Naive B cell (primary cell): ENCODE measurements at places on chromosomes 16 and 17. TPM values are rescaled to one million over a fixed set of nuclear protein-coding genes. Genes with fewer than 3 reads are reported as not detected.
A peak's percentile ranks its signal among the peaks of the same experiment; 100 is the strongest.

DNA sequence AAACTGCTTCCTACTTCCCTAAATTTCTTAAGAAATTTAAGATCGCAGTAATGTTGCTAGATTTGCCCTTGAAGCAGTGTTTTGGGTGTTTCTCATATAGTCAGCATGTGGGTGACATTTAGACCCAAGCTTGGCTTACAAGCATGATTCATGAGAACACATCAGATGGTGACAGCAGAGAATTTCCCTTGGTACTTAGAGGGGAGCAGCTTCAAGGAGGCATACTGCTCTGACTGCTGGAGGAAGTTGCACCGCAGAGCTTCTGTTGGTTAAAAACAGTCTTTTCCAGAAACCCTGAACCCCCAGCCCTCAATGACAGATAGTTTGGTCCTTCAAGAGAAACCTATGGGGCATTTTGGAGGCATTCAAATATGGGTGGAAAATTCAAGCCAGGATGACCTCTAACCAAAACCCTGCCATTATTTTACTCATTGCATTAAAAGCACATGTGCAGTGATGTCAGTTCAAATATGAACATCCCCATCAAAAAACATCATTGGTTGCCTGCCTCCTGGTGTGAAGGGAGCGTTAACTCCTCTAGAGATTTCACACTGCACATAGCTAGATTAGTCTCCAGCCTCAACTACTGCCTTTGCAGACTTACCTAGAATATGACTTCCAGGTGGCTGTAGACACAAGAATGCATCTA lies 201.5 kb upstream of the CACNG5 start:
- no peak overlapping the region for H3K4me3 ChIP-seq
- H3K27ac ChIP-seq: no peak overlapping the region
- no peak for DNase-seq
- no peaks in the 10 kb centered on the region for H3K4me1 ChIP-seq
- peaks cover 18% of the 10 kb centered on the region for H3K27me3 ChIP-seq

DNA sequence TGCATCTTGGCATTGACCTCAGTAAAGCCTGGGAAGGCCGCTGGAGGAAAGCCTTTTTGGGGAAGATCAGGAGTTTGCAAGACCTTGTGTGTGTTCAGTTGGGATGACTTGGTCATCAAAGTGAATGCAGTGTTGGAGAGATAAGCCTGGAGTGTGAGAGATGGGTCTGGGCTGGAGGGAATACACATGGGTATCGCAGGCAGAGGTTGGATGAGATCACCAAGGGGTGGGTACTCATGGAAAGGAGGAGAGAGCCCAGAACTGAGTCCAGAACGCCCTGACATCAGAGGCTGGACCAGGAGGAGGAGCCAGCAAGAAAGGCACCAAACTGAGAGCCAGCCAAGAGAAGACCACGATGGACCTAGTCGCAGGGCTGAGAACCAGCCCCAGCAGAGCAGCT lies 35.2 kb downstream of the SDK2 start:
- H3K36me3 ChIP-seq: peaks cover 10% of the 10 kb centered on the region
- no peaks in the 10 kb centered on the region for H3K27me3 ChIP-seq
- DNase-seq: no peak
- no peak overlapping the region for H3K4me3 ChIP-seq
- H3K27ac ChIP-seq: peak overlapping the region; percentile 66

Gene ITGAX
- polyA plus RNA-seq: 1.0 TPM

Gene SCNN1G
- not detected for polyA plus RNA-seq

DNA sequence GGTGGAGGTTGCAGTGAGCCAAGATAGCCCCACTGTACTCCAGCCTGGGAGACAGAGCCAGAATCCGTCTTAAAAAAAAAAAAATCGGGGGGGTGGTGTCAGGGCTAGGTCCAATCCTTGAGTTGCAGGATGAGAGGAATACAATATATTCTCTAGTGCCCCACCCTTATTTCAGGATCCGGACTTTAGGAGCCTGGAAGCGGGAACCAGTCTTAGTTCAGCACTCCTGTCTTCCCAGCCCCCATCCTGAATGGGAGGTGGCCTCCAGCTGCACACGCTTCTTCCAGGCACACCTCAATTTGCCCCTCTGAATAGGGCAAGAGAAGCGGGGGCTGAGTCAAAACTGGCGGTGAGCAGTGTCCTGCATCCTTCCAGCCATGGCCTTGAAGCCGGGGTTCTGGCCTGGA lies 1.6 kb downstream of the FHOD1 start:
- H3K4me1 ChIP-seq: peaks cover 47% of the 10 kb centered on the region
- H3K4me3 ChIP-seq: peak overlapping the region; percentile 77

GRCh38 chr16:66717776-66718175 lies 21.2 kb upstream of the CMTM4 start:
- peaks cover under 1% of the 10 kb centered on the region for H3K27me3 ChIP-seq
- DNase-seq: no peak
- no peaks in the 10 kb centered on the region for H3K4me1 ChIP-seq
- no peak overlapping the region for H3K4me3 ChIP-seq
- no peak overlapping the region for H3K27ac ChIP-seq
- no peaks in the 10 kb centered on the region for H3K36me3 ChIP-seq

GRCh38 chr16:13997933-13998332 lies 73.2 kb upstream of the MRTFB start:
- peak overlapping the region; percentile 88 for H3K27ac ChIP-seq
- H3K36me3 ChIP-seq: no peaks in the 10 kb centered on the region
- H3K4me1 ChIP-seq: peaks cover 58% of the 10 kb centered on the region
- H3K27me3 ChIP-seq: no peaks in the 10 kb centered on the region
- DNase-seq: peak; percentile 32

DNA sequence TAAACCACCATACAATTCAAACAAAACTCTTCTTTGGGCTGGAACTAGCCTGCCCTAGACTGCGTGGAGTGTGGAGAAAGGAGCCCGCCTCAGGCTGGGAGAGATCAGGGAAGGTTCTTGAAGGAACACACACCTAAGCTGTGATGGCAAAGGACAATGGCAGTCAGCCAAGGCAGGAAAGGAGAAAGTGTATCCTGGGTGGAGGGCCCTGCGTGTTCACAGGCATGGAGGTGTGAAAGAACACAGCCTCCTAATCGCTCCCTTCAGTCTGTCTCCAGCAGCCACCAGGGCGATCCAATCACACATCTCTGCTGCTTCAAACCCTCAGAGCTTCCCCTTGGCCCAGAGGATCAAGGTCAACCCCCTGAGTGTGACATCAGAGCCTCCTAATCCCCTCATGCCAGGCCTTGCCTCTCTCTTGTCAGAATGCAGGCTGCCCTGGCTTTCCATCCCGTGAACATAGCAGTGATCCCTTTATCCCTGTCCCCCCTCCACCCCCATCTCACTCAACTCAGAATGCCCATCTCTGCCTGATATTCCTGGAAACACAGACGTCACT lies 173.0 kb downstream of the KATNIP start:
- DNase-seq: no peak
- H3K4me3 ChIP-seq: no peak overlapping the region
- no peaks in the 10 kb centered on the region for H3K4me1 ChIP-seq
- H3K27me3 ChIP-seq: no peaks in the 10 kb centered on the region

Gene TCAP
- polyA plus RNA-seq: not detected

GRCh38 chr17:47866941-47867340 lies 16.0 kb upstream of the SP6 start:
- DNase-seq: no peak
- peaks cover 3% of the 10 kb centered on the region for H3K4me1 ChIP-seq
- H3K27ac ChIP-seq: no peak overlapping the region

GRCh38 chr17:13690806-13691205 lies 89.1 kb upstream of the HS3ST3A1 start:
- no peak for DNase-seq
- H3K4me1 ChIP-seq: no peaks in the 10 kb centered on the region
- H3K27ac ChIP-seq: no peak overlapping the region
- peaks cover 13% of the 10 kb centered on the region for H3K27me3 ChIP-seq
- H3K36me3 ChIP-seq: no peaks in the 10 kb centered on the region

GRCh38 chr16:30377050-30377811 lies 2.6 kb downstream of the MYL11 start:
- no peaks in the 10 kb centered on the region for H3K36me3 ChIP-seq
- peak overlapping the region; percentile 99 for H3K4me3 ChIP-seq
- no peaks in the 10 kb centered on the region for H3K27me3 ChIP-seq
- H3K4me1 ChIP-seq: peaks cover 52% of the 10 kb centered on the region

GRCh38 chr17:39014044-39014794 lies 47.0 kb upstream of the FBXO47 start:
- no peak overlapping the region for H3K4me3 ChIP-seq
- H3K27ac ChIP-seq: no peak overlapping the region
- no peak for DNase-seq
- no peaks in the 10 kb centered on the region for H3K36me3 ChIP-seq
- no peaks in the 10 kb centered on the region for H3K4me1 ChIP-seq

- H3K27me3 ChIP-seq: no peaks in the 10 kb centered on the region
- H3K4me3 ChIP-seq: no peak overlapping the region
- H3K4me1 ChIP-seq: peaks cover 8% of the 10 kb centered on the region
- H3K36me3 ChIP-seq: no peaks in the 10 kb centered on the region
These were observed 67.2 kb downstream of the USP22 start for GRCh38 chr17:20975566-20975965.

DNA sequence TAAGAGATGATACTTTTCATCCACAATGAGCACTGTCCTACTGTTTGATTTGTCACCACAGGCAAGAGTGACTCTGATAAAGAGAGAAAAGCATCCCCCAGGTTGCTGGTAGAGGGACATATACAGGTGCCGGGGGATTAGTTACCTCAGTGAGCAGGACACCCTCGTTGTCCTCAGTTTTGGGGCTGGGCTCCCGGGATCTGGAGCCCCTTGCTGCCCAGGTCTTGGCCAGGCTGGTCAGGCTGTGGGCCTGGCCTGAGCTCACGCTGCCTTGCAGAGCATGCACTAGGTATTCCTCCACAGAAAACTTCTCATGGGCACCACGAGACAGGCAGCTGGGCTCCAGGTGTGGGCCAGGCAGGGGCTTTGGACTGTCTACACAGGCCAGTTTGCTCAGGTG lies 24.4 kb upstream of the SPATA32 start:
- H3K27me3 ChIP-seq: no peaks in the 10 kb centered on the region
- peaks cover 25% of the 10 kb centered on the region for H3K4me1 ChIP-seq
- peaks cover 9% of the 10 kb centered on the region for H3K36me3 ChIP-seq
- no peak overlapping the region for H3K4me3 ChIP-seq
- peak overlapping the region; percentile 47 for H3K27ac ChIP-seq

Gene C17orf107
- polyA plus RNA-seq: not detected

Gene VASN
- polyA plus RNA-seq: 0.13 TPM

DNA sequence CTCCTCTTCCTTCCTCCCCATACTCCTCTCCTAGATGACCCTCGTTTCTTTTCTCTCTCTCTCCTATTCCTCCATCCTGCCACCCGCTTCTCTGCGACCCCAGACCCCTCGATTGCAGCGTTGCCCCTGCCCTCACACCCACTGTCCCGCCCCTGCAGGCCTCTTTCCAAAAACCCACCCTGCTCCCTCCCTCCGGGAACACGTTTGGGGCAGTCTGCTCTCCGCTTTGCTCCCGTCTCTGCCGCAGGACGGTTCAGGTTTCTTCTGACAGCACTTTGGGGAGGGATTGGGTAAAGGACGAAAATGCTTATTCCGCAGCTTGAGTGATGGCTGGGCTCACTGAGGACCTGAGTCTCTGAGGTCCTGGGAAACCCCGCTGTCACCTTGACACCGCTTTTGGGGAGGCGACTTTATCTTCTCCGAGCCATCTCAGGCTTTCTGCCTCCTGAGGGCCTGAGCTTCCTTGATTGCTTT lies 690 bp downstream of the NDE1 start:
- no peak for DNase-seq
- no peaks in the 10 kb centered on the region for H3K27me3 ChIP-seq
- H3K27ac ChIP-seq: peak overlapping the region; percentile 99
- peaks cover 10% of the 10 kb centered on the region for H3K4me1 ChIP-seq

DNA sequence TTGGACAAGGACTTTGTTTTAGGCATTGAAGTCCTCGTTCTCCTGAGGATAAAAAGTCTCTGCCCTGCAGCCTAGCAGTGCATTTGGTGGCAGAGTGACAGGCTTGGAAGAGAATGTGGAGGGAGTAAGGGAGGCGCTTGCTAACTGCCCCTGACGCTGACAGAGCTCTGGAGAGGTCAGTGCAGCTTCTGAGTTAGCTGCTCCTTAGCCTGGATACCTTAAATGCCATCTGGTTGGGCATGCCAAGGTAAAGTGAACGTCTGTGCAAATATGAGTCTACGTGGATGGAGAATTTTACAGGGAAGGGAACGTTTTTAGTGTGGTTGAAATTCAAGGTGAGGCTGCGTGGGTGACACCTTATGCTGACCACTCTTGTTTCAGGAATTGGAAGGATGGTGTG lies 44.4 kb downstream of the SEC14L1 start:
- H3K4me3 ChIP-seq: no peak overlapping the region
- no peak for DNase-seq
- H3K27ac ChIP-seq: no peak overlapping the region
- no peaks in the 10 kb centered on the region for H3K27me3 ChIP-seq
- no peaks in the 10 kb centered on the region for H3K36me3 ChIP-seq

Gene CD7
- polyA plus RNA-seq: not detected

Gene PPP4C
- polyA plus RNA-seq: 219 TPM

Gene HS3ST2
- not detected for polyA plus RNA-seq

GRCh38 chr17:9211133-9211765 lies 189.9 kb downstream of the NTN1 start:
- peaks cover 13% of the 10 kb centered on the region for H3K36me3 ChIP-seq
- DNase-seq: no peak
- H3K4me3 ChIP-seq: no peak overlapping the region
- peaks cover 3% of the 10 kb centered on the region for H3K4me1 ChIP-seq
- peak overlapping the region; percentile 21 for H3K27ac ChIP-seq
- no peaks in the 10 kb centered on the region for H3K27me3 ChIP-seq

Gene C16orf96
- polyA plus RNA-seq: 0.09 TPM

DNA sequence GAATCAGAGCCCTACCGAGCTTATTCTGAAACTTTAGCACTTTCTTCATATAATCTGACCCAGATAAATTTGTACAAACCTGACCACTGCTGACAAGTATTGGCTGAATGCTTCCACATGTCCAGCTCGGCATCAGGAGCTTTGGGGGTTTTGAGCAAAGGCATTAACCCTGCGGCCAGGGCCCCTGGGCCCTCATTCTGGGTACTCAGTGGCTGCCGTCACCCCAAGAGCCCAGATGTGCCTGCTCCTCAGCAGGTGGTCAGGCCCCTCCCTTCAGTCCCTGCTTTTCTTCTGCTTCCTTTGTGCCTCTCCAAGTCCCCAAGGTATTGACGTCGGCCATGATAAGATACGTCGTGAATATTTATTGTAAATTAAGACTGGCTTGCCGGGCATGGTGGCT lies 47.3 kb upstream of the CHMP6 start:
- peaks cover 17% of the 10 kb centered on the region for H3K36me3 ChIP-seq
- no peak for DNase-seq
- H3K4me1 ChIP-seq: peaks cover 50% of the 10 kb centered on the region
- H3K4me3 ChIP-seq: no peak overlapping the region
- H3K27me3 ChIP-seq: no peaks in the 10 kb centered on the region

Gene PPY
- not detected for polyA plus RNA-seq

- H3K36me3 ChIP-seq: no peaks in the 10 kb centered on the region
- H3K27me3 ChIP-seq: no peaks in the 10 kb centered on the region
- peak overlapping the region; percentile 42 for H3K4me3 ChIP-seq
- H3K4me1 ChIP-seq: peaks cover 51% of the 10 kb centered on the region
These were observed 58.3 kb downstream of the B9D1 start for GRCh38 chr17:19304209-19304608.
